ENCODE measurements at places on chromosomes 13 and 19.

- DNase-seq = no peak
Measured at GRCh38 chr19:5333581-5334365, 6.8 kb downstream of the PTPRS start.

- no peak for DNase-seq
Measured at GRCh38 chr13:23993680-23993985, 96.3 kb upstream of the C1QTNF9B start.

- no peak for DNase-seq
Measured at GRCh38 chr13:52751196-52751595, 11.6 kb upstream of the CNMD start.

GRCh38 chr19:49677901-49678674 lies 1.0 kb downstream of the PRMT1 start:
- peak; percentile 86 for DNase-seq

- no peak for DNase-seq
Measured at GRCh38 chr19:18663940-18664530, 19.4 kb upstream of the CRTC1 start.

- DNase-seq = no peak
Measured at GRCh38 chr19:28607066-28607583, 605.8 kb downstream of the UQCRFS1 start.

Measured in Calu3 (cell line).